ENCODE measurements at places on chromosomes 7 and 10.

- peaks cover 7% of the 10 kb centered on the region for H3K4me1 ChIP-seq
- DNase-seq, result no peak
Measured at GRCh38 chr7:17311194-17311593, 12.7 kb downstream of the AHR start.

DNA sequence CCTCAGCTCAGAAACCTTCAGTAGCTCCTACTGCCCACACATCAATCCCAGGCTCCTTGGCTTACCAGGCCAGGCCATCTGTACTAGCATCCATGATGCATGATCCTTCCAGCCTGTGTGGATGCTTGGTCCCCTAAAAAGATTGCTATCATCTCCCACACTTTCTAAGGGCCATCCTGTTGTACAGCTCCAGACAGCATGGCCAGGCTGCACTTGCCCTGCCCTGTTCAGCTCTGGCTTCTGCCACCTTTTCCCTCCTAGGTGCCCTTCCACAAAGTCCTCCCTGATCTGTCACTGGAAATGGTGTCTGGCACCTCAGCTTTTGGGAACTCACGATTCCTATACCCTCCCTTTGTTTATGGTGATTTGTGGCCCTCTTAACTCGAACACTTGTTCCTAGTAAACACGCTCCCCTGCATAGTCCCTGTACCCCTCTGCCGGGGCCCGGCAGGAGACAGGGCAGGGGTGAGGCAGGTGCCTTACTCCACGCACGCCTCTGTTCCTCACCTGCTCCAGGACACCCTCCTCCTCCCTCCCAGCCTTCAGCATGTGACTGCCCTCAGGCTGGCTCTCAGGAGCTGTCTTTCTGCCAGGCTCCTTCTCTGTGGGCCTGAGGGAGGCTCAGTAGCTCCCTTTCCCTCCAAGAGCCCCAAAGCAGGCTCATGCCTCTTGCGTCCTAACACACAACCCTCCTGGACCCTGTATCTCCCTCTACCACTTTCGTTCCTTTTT, 71.8 kb downstream of the CDH23 start:
- peaks cover 10% of the 10 kb centered on the region for H3K27me3 ChIP-seq
- no peak overlapping the region for H3K4me3 ChIP-seq
- H3K27ac ChIP-seq, result no peak overlapping the region
- DNase-seq, result no peak

DNA sequence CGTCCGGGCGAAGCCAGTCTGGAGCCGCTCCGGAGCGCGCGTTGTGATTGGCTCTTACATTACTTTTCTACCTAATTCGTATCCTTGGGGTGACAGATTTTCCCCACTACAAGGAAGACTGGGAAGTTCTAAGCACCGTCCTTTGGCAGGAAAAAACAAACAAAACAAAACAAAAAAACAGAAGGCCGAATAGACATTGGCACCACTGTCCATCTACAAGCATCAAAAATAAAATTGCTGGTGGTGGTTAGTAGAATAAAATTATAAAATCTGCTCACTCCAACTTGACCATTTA, 651 bp upstream of the SKAP2 start:
- peaks cover 16% of the 10 kb centered on the region for H3K27me3 ChIP-seq
- peak overlapping the region; percentile 85 for H3K4me3 ChIP-seq
- H3K4me1 ChIP-seq, result peaks cover 15% of the 10 kb centered on the region
- DNase-seq, result no peak

GRCh38 chr10:122102146-122102868, 113.3 kb downstream of the TACC2 start:
- H3K27me3 ChIP-seq, result no peaks in the 10 kb centered on the region
- DNase-seq, result no peak
- no peak overlapping the region for H3K27ac ChIP-seq
- H3K4me3 ChIP-seq, result no peak overlapping the region
- no peaks in the 10 kb centered on the region for H3K4me1 ChIP-seq

DNA sequence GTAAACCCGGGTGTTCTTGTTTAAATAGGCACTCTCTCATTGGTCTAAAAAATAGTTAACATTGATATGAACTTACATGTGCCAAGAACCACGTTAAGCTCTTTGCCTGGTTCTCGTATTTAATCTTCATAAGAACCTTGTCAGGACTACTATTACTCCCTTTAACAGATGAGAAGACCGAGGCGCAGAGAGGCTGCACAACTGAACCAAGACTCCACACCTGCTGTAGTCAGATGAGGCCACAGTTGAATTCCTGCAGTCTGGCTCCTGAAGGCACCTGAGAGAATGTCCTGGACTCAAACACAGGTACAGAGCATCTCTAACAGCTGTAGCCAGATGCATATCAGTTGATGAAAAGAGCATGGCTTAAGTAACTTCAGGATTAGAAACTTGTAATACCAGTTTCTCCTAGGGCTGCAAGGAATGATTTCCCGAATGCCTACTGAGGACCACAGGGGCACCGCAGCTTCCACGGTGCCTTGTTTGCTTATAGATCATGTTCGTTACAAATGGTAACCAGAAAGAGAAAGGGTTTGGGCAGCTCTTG, 9.5 kb downstream of the DDC start:
- DNase-seq, result no peak
- peaks cover 1% of the 10 kb centered on the region for H3K36me3 ChIP-seq
- no peak overlapping the region for H3K27ac ChIP-seq
- H3K4me1 ChIP-seq, result no peaks in the 10 kb centered on the region
- H3K4me3 ChIP-seq, result no peak overlapping the region
- peaks cover 73% of the 10 kb centered on the region for H3K27me3 ChIP-seq

- DNase-seq, result no peak
- H3K36me3 ChIP-seq, result peaks cover 4% of the 10 kb centered on the region
- peaks cover 11% of the 10 kb centered on the region for H3K4me1 ChIP-seq
- no peaks in the 10 kb centered on the region for H3K27me3 ChIP-seq
Measured at GRCh38 chr10:79361726-79362397, 14.6 kb downstream of the PPIF start.

DNA sequence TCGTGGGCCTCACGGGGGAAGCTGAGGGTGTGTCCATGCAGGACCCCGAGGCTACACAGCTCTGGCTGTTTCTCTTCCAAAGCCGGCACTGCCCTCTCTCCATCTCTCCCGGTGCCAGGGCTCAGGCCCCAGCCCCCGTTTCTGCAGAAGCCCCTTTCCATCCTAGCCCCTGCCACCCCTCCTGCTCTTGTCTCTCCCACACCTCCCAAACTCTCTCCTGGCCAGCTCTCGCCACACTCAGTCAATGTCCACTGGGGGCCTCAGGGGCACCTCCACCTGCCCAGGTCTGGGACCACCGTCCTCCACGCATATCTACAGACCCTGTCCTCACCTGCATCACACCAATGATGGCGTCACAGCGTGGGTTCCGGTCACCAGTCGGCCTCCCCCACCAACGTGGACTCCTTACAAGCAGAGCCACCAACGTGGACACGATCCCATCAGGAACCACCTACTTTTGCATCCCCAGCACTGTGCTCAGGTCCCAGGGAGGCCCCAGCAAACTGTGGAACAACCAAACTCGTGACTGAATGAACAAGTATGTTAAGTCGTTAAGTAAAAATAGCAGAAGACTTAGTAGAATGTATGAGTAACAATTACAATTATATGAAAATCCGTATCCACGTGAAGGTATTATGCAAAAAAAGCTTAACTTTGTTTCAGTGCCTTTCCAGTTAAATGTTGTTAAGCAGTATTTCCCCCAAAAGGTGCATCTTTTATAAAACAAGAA, 38.4 kb downstream of the DIP2C start:
- no peak overlapping the region for H3K27ac ChIP-seq
- H3K27me3 ChIP-seq, result peaks cover 19% of the 10 kb centered on the region
- no peaks in the 10 kb centered on the region for H3K4me1 ChIP-seq
- H3K36me3 ChIP-seq, result no peaks in the 10 kb centered on the region

DNA sequence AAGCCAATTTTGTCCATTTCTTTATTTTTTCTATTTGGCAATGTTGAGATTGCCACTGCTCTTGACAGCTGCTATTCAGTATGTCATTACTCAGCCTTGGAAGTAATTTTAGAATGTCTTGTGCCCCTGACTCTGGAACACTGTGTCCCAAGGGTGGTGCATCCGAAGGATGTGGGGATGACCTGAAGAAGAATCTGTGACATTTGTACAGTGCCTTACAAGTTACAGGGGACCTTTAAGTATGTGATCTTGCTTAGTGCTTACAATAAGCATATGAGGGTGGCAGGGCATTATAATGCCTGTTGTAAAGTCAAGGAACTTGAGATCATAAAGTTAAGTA, 239.5 kb downstream of the REEP3 start:
- no peaks in the 10 kb centered on the region for H3K4me1 ChIP-seq
- H3K4me3 ChIP-seq, result no peak overlapping the region
- peaks cover 57% of the 10 kb centered on the region for H3K27me3 ChIP-seq
- H3K36me3 ChIP-seq, result no peaks in the 10 kb centered on the region
- no peak for DNase-seq

DNA sequence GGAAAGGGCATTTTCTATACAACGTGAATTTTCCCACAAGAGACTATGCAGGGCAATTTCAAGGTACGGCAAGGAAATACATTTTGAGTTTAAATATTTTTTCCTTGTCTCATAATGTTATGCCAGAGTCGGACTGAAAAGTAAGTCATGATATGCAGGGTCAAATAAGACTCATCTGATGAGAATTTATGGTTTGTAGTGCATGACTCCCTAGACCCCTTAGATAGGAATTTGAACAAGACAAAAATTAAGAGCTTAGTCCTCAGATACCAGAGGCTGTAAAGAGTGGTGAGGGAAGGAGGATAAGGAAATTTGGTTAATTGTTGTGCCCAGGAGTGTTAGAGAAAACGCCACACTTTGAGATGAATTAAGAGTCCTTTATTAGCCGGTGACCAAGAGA, 616.6 kb downstream of the XPNPEP1 start:
- no peak overlapping the region for H3K4me3 ChIP-seq
- no peak overlapping the region for H3K27ac ChIP-seq
- no peaks in the 10 kb centered on the region for H3K4me1 ChIP-seq
- H3K36me3 ChIP-seq, result no peaks in the 10 kb centered on the region
- no peaks in the 10 kb centered on the region for H3K27me3 ChIP-seq
- DNase-seq, result no peak

GRCh38 chr7:50738932-50739331, 43.8 kb downstream of the GRB10 start:
- no peak for DNase-seq
- peaks cover 2% of the 10 kb centered on the region for H3K36me3 ChIP-seq
- H3K4me1 ChIP-seq, result peaks cover 19% of the 10 kb centered on the region
- no peak overlapping the region for H3K4me3 ChIP-seq
- no peaks in the 10 kb centered on the region for H3K27me3 ChIP-seq
- peak overlapping the region; percentile 96 for H3K27ac ChIP-seq

DNA sequence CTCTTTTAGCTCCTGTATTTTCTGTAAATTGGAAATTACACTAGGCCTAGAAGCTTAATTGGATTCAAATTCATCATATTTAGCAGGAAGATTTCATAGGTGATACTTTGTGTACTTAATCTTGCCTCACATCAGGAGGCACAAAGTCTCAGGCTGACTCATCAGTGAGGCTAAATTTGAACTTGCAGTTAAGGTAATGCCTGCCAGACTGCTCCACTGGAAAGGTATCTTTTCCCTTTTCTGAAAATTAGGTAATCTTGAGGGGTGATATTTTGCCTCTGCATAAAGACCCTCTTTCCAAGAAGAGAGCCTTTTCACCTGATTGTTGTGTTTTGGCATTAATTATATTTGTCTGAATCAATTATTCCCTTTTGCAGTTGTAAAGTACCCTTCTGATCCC, 14.6 kb downstream of the PPIA start:
- H3K27me3 ChIP-seq, result no peaks in the 10 kb centered on the region
- H3K4me3 ChIP-seq, result no peak overlapping the region
- no peak overlapping the region for H3K27ac ChIP-seq

GRCh38 chr7:150835702-150836280, 16.5 kb upstream of the AOC1 start:
- H3K36me3 ChIP-seq, result no peaks in the 10 kb centered on the region
- H3K27ac ChIP-seq, result no peak overlapping the region
- peaks cover 38% of the 10 kb centered on the region for H3K27me3 ChIP-seq
- no peak overlapping the region for H3K4me3 ChIP-seq
- H3K4me1 ChIP-seq, result no peaks in the 10 kb centered on the region
- DNase-seq, result no peak

DNA sequence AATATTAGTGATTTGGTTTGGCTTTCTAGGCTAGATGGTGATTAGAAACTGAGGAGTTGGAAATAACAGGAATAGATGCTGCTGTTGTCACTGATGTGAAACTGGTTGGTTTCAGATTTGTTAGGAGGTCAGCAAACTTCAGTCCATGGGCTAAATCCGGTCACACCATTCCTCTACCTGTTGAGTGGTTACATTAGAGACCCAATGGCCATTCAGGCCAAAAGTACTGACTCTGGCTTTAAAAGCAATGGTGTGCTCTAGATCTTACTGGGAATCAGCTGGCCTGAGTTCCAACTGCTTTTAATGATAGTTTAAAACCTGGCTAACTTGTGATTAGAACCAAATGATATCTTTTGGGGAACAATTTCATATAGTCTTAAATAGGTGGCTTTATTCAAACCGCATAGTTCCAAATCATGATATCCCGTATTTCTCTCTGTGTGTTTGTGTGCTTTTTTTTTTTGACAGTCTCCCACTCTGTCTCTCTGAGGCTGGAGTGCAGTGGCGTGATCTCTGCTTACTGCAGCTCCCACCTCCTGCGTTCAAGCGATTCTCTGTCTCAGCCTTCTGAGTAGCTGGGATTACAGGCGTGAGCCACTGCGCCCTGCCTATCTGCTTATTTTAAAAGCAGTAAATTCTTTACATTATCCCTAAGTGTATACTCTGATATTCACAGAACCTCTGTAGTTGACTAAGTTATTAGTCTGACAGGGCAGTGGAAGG, 7.8 kb upstream of the PBLD start:
- peaks cover 69% of the 10 kb centered on the region for H3K36me3 ChIP-seq
- no peak overlapping the region for H3K4me3 ChIP-seq
- no peaks in the 10 kb centered on the region for H3K27me3 ChIP-seq
- no peak for DNase-seq
- peaks cover 47% of the 10 kb centered on the region for H3K4me1 ChIP-seq

DNA sequence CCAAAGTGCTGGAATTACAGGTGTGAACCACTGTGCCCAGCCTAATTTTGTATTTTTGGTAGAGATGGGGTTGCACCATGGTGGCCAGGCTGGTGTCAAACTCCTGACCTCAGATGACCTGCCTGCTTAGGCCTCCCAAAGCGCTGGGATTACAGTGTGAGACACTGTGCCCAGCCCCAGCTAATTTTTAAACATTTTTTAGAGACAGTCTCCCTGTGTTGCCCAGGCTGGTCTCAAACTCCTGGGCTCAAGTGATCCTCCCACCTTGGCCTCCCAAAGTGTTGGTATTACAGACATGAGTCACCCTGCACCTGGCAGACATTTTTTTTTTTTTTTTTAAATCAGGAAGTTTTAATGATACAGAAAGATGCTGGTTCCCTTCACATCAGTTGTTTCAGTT, 15.5 kb downstream of the DENND10 start:
- peaks cover 61% of the 10 kb centered on the region for H3K36me3 ChIP-seq
- DNase-seq, result no peak
- no peaks in the 10 kb centered on the region for H3K27me3 ChIP-seq
- no peak overlapping the region for H3K4me3 ChIP-seq
- H3K27ac ChIP-seq, result no peak overlapping the region
- H3K4me1 ChIP-seq, result peaks cover 1% of the 10 kb centered on the region

- no peaks in the 10 kb centered on the region for H3K27me3 ChIP-seq
- H3K36me3 ChIP-seq, result peaks cover 4% of the 10 kb centered on the region
- H3K4me1 ChIP-seq, result peaks cover 8% of the 10 kb centered on the region
- no peak overlapping the region for H3K4me3 ChIP-seq
Measured at GRCh38 chr7:1062296-1063294, 18.2 kb downstream of the GPR146 start.

GRCh38 chr7:155141562-155141961, 71.4 kb downstream of the HTR5A start:
- H3K4me3 ChIP-seq, result no peak overlapping the region
- DNase-seq, result no peak
- H3K27me3 ChIP-seq, result peaks cover 65% of the 10 kb centered on the region
- H3K4me1 ChIP-seq, result no peaks in the 10 kb centered on the region

GRCh38 chr7:69365651-69366192, 232.6 kb upstream of the AUTS2 start:
- DNase-seq, result no peak
- no peaks in the 10 kb centered on the region for H3K36me3 ChIP-seq
- no peak overlapping the region for H3K4me3 ChIP-seq
